ENCODE measurements at places on chromosomes 7 and 10.
A peak's percentile ranks its signal among the peaks of the same experiment; 100 is the strongest.

DNA sequence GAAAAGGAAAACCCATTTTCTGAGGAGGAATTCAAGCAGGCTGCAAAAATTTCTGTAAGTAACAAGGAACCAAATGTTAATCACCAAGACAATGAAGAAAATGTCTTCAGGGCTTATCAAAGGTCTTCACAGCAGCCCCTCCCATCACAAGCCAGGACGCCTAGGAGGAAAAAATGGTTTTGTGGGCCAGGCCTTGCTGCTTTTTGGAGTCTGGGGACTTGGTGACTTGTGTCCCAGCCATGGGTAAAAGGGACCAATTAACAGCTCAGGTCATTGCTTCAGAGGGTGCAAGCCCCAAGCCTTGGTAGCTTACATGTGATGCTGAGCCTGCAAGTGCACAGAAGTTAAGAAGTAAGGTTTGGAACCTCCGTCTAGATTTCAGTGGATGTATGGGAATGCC lies 55.7 kb upstream of the FOXP2 start:
- DNase-seq: no peak

GRCh38 chr7:80732630-80733029 lies 94.2 kb downstream of the CD36 start:
- DNase-seq: peak; percentile 37

- no peak for DNase-seq
Measured at GRCh38 chr7:132998763-132999162, 83.1 kb downstream of the CHCHD3 start.

- DNase-seq: peak; percentile 41
Measured at GRCh38 chr10:131891196-131891928, 9.4 kb upstream of the PPP2R2D start.

GRCh38 chr7:16318989-16319915 lies 102.1 kb downstream of the CRPPA start:
- DNase-seq: peak; percentile 46

- DNase-seq: no peak
Measured at GRCh38 chr10:43938810-43939209, 290.1 kb upstream of the ZNF32 start.

DNA sequence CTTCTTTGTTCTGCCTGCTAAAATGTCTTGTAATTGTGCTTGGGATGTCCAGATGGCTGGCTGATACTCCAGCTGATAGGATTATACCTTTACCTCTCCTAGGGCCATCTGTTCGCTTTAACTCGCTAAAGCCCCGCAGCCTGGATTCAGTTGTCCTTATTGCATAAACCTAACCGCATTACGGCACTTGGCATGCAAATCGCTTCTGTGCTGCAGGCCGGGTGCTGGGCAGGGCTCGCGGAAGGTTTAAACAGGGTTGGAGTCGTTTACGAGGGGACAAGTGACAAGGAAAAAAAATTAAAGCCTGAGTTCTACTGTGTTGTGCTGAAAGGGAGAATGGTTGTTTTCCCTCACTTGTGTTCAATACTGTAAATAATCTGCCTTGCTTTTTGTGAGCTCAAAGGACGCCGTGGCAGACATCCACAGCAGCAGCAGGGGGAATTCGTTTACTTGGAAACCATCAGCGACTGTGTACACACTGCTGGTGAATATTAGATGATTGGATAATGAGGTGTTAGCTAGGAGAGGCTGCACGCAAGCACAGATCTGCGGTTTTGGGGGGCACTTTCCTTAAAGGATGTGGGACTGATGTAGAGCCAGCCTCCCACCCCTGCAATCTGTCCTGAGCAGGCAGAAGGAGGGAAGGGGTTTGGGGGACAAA lies 93.0 kb downstream of the EBF3 start:
- peak; percentile 77 for DNase-seq

GRCh38 chr10:6704896-6705295 lies 124.8 kb upstream of the PRKCQ start:
- DNase-seq: no peak

DNA sequence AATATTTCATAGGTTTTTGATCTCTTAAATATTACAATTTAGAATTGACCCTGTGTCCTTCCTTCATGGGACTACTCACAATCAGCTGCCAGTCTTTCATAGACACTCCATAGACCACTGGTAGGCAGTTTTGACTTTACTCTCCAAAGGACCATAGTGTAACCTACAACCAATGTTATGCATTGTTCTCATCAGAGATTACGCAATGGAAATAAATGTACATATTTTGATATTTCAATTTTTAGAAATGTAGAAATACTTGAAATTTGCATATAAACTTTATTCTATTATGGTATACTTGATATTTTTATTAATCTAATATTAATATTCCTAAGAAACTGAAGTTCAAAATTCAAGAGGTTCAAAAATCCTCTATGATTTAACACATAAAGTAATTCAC lies 446.4 kb upstream of the KCND2 start:
- DNase-seq: no peak

- no peak for DNase-seq
Measured at GRCh38 chr7:146728141-146728540, 611.5 kb downstream of the CNTNAP2 start.

- no peak for DNase-seq
Measured at GRCh38 chr10:126907423-126907970, 2.3 kb downstream of the DOCK1 start.

DNA sequence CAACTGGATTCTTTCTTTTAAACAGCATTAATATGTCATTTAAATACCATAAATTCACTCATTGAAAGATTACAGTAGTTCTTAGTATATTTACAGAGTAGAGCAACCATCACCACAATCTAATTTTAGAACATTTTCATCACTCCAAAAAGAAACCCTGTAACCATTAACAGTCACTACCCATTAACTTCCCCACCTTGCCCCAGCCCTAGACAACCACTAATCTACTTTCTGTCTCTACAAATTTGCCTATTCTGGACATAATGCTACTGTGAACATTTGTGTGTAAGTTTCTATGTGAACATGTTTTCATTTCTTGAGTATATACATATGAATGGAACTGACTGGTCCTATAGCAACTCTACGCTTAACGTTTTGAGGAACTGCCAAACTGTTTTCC lies 42.4 kb downstream of the P4HA1 start:
- no peak for DNase-seq

GRCh38 chr7:27916372-27916771 lies 176.4 kb downstream of the TAX1BP1 start:
- DNase-seq: no peak

GRCh38 chr7:99440195-99440594 lies 1.5 kb downstream of the CPSF4 start:
- no peak for DNase-seq

DNA sequence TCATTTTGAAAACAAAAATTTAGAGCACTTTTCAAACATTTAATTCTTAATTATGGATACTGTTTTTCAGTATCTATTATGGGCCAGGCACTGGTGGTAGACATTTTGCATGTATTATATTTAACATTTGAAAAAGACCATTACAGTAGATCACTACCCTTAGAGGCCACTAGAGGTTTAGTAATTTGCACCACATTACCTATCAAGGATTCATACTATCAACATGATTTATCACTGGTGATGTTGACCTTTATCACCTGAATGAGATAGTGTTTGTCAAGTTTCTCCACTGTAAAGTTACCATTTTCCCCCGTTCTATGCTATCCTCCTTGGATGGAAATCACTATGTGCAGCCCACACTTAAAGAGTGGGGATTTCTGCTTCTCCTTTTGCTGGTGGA lies 4.4 kb upstream of the SNX13 start:
- DNase-seq: no peak

- no peak for DNase-seq
Measured at GRCh38 chr7:111657018-111657417, 94.7 kb upstream of the IMMP2L start.

- DNase-seq: peak; percentile 12
Measured at GRCh38 chr10:17001297-17001744, 128.3 kb downstream of the CUBN start.

- no peak for DNase-seq
Measured at GRCh38 chr7:4113271-4113670, 568.8 kb upstream of the FOXK1 start.

- DNase-seq: peak; percentile 27
Measured at GRCh38 chr10:114767101-114767985, 54.2 kb upstream of the FHIP2A start.

Data from BE2C (cell line).